ENCODE measurements at places on chromosomes 1 and 21.

DNA sequence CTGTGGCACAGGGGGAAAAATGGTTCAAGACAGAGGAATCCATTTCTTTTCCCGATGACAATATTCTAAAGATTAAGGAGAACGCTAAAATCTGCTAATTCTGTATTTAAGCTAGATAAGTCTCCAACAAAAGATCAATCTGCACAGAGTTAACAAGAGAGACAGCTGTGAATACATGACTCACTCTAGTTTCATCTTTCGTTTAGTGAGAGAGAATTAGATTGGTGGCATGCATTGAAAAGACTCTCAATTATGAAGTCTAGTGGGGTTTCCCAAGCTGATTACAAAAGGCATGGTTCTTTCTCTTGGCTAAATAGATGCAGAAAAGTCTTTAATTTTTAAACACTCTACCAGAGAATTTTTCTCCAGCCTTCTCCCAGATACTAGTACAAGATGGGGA, 34.4 kb downstream of the CAPN9 start:
- DNase-seq: peak; percentile 16

DNA sequence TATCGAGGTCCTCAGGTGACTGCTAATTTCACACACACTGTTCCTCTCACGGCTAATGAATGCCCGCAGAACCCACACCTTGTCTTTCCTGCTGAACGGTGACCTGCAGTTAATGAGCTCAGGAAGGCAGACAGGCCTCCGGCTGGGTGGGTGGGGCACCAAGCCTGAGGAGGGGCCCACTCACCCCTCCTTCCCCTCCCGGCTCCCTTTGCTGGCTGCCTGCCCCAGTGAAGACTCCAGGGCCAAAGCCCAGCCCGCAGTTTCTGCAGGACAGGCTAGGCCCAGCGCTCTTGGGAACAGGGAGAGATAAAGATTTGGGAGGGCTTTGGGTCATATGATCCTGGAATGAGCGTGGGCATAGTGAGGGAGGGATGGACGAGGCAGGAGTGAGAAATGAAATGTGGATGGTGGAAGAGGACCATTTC, 26.4 kb downstream of the FOXO6 start:
- no peak for DNase-seq

DNA sequence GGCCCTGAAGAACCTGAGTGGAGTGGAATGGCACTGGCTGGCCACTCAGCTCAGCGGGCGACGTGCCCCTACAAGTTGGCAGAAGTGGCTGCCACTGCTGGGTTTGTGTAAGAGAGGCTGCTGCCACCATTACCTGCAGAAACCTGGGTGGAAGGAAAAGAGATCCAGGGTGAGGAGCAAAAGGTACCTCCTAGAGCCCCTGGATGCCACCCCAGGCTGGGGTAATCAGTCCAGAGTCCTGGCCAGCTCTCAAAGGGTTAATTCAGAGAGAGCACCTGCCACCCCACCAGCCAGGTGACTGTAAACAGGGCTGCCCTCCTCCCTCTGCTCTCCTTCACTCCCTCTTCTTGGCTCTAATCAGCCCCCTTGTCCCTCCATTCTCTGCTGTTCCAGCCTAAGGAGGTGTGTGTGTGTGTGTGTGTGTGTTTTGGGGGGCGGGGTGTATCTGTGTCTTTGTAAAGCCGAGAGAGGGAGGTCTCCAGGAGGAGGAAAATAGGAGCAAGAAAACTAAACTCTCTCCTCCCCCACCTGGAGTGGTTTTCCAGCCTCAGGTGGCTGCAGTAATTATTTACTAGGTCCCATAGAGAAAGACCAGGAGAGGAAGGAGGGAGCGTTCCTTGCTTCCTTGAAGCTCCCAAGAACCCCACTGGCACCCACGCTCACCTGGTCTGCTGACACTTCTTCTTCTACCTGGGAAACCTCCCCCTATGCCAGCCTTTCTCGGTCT, 12.6 kb downstream of the TRIM46 start:
- DNase-seq: no peak

DNA sequence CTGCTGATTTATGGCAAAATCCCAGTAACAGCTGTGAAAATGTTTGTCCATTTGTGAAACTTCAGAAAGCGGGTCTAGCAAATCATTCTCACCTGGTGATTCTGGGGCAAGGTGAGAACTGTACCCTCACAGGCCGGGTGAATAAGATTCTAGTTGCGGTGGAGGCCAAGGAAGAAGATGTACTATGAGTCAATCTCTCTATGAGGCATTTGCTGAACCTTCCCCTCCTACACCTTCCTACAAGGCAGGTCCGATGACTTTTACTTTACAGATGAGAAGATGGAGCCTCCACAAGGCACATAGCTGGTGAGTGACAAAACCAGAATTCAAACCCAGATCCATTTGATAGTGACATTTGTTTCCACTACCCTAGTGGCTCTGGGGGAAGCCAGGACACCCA, 72.7 kb downstream of the BACH1 start:
- DNase-seq: no peak

DNA sequence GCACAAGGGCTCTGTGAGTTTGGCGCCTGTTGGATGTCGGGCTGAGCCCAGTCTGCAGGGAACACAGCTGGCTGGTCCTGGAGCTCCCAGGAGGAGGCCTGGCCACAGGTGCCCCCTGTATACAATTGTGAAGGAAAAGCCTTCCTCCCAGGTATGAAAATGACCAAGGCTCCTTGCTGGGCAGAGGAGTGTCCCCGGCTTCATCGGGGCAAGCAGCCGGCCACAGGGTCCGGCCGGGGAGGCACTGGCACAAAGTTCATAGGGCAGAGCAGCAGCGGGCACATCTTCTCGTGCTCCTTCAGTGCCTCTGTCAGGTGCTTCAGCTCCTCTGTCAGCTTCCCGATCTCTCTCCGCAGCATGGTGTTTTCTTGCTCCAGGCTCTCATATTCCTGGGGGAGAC, 13.0 kb downstream of the BATF3 start:
- DNase-seq: no peak

- no peak for DNase-seq
Observed at GRCh38 chr1:224404916-224405603, 29.5 kb downstream of the WDR26 start.

DNA sequence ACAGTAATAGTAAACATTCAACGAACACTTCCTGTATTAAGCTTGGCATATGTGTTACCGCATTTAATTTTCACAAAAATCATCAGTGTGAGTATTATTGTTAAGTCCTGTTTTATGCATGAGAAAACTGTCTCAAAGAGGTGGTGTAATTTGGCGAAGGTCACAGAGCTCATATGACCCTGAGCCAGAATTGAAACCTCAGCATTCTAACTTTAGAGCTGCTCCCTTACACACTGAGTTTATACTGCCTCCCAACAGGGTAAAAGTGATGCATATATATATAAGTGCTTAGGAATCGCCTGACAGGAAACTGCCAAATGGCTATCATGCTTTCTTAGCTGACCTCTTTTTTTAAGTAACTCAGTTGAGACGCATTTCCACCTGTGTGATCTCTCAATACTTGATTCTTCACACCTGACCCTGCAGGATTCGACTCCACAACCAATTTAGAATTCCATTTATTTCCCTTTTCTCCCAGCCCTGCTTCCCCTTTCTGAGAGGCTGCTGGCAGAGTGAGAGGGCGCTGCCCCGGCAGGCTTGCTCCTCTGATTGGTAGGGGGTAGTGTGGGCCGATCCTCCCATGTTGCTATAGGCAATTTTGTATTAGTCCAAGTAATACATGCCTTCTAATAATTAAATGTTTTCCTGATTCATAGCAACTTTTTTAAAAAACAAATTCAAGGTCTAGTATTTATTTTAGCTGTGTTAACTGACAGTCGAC, 40.5 kb downstream of the ZBTB40 start:
- no peak for DNase-seq

Data from HCEC 1CT (cell line).